ENCODE measurements at places on chromosomes 1 and 21.

- DNase-seq, result no peak
Observed at GRCh38 chr1:4083231-4084047, 183.4 kb upstream of the C1orf174 start.

GRCh38 chr21:40177979-40178378 lies 310.7 kb downstream of the PCP4 start:
- no peak for DNase-seq

- DNase-seq, result no peak
Observed at GRCh38 chr1:8351693-8352470, 34.0 kb downstream of the SLC45A1 start.

DNA sequence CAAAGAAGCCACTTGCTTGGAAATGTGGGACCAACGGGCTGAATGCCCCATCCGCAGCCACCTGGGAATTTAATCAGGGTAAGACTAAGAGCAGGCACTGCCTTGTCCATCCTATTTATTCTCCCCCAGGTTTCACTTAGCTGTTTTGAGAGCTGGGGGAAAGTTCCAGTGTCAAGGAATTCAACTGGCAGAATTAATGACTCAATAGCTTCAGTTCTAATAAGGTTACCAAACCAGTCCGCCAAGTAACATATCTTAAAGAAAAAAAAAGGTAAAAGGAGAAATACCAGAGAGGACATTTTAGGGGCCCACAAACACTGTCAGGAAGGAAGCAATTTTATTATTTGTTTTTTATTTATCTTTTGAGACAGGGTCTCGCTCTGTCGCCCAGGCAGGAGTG lies 157.6 kb upstream of the SOD1 start:
- no peak for DNase-seq

GRCh38 chr1:204685236-204686006 lies at the start of gene LRRN2:
LRRN2 (minus strand) TSS chr1:204685738; CDS start chr1:204619992, 65,746 bp downstream.
- no peak for DNase-seq

GRCh38 chr1:193185211-193185610 lies 1.2 kb downstream of the B3GALT2 start:
- no peak for DNase-seq

DNA sequence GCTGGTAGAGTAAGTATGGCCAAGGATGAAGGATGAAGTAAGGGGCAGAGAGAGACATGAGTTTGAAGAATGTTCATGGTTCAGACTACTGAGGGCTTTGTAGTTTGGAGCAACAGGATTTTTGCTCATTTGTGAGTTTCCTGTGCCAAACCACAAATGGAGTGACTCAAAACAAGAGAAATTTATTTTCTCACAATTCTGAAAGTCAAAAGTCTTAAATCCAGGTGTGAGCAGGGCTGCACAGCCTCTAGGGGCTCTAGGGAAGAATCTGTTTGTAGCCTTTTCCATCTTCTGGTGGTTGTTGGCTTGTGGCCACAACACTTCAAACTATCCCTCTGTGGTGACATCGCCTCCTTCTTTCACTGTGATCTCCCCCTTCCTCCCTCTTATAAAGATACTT lies 58.9 kb downstream of the RHOU start:
- DNase-seq, result no peak

DNA sequence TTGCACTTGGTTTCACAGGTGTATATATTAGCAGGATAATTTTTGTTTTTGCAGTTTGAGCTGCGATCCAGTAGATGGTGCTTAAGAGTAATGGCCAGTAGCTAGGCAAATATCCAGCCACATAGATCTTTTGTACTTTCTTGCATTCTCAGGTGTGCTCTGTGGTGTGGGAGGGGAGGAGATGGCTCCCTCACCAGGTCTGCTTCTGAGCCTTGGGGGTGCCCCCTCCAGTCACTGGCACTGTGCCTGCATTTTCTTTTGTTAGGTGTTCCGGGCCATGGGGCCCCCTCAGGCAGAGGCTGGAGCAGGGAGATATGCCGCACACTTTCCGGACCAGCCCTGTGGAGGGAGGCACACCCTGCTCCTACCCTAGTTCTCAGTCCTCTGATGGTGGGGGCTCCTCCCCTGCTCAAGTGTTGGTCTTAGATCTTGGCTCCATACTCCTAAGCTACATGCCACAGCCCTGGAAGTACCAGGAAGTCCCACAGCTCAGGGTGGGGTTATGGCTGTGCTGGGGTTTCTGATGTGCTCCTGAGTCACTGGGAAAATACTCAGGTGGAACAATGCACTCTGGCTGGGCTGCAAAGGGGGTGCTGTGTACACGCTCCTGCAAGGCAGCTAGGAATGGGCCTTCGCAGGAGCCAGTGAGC lies 197.6 kb upstream of the DMRTA2 start:
- DNase-seq, result no peak

GRCh38 chr1:76049498-76049897 lies 25.0 kb upstream of the ST6GALNAC3 start:
- no peak for DNase-seq

DNA sequence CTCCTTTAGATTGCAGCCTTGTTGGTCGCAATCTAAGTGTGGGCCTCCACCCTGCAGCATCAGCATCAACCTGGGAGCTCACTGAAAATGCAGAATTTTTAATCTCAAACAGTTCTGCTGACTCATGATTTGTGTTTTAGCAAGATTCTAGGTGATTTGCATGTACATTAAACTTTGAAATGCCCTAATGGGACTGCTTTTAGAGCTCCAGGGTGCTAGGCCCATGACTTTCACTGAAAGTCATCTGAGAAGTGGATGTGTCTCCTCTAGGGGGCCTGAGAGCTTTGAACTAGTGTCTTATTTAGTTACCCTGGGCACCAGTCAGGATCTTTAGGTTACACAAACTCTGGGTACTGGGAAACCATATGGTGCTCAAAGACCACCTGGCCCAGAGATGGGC lies 9.0 kb downstream of the TRIM67 start:
- no peak for DNase-seq

DNA sequence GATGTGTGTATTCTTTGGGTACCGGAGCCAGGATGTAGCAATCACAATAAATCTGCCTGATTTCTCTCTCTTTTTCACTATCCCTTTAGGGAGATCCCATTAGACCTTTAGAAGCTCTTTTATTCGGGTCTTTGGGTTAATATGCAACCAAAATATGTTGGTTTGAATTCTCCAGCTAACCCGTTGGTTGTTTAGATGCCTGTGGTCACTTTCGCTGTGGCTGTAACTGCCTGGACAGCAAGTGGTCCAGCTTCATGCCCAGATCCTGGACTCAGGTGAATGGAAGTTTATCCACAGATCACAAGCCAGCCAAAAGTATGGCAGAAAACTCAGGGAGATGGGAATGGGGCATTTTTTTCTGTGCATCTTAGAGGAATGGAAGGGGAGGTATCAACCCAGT lies 12.3 kb downstream of the KAZN start:
- no peak for DNase-seq

DNA sequence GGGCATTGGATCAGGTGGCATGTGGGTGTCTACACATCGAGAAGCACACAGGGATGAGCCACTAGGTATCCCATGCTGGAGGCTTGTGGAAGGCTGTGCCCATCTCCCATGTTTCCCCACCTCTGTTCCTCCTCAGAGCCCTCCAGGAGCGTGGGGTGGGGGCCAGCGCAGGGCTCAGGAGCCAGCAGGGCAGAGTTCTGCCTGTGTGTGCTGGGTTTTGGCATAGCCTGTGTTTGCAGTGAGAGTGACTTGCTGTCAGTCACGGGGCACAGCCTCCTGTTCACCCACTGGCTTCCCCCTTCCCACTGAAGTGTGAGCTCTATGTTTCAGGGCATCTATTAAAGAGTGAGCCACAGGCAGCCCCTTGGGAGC lies 10.4 kb downstream of the IBA57 start:
- DNase-seq, result no peak

- no peak for DNase-seq
Observed at GRCh38 chr1:234398849-234399381, 25.7 kb downstream of the COA6 start.

DNA sequence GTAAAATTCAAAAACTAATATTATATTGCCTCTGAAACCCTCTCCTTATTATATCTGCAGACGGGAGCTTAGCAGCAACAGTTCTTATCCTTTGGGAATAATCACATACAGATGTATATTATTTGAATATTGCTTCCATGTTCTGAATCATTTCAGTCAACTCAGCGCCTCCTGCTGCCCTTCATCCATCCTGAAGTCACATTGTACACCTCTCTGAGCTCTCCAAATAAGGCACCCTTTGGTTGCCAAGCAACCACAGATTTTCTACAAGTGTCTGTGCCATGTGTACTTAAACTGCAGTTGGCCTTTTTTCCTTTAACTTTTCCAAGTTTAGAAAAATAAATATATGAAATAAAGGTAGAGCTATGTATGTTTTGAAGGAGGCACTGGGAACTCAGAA lies 384.3 kb downstream of the LRRIQ3 start:
- DNase-seq, result no peak

GRCh38 chr1:186534401-186534800 lies 73.5 kb upstream of the PDC start:
- no peak for DNase-seq

DNA sequence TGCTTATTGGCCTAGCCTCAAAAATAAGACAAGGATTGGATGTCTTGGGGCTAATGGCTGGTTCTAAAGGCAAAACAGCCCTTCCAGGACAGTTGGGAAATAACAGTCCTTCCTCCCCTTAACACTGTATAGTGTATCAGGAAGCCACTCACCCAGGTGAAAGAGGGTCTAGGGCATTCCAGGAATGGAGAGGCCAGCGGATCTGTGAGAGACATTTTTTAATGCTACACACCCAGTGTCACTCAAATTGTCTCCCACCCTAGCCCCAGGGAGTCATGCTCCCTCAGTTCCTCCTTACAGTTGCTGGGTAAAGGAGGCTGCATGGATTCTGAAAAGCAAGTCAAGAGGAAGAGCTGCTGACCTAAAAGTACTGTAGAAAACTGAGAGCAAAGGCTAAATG lies 24.1 kb upstream of the EXO1 start:
- no peak for DNase-seq

DNA sequence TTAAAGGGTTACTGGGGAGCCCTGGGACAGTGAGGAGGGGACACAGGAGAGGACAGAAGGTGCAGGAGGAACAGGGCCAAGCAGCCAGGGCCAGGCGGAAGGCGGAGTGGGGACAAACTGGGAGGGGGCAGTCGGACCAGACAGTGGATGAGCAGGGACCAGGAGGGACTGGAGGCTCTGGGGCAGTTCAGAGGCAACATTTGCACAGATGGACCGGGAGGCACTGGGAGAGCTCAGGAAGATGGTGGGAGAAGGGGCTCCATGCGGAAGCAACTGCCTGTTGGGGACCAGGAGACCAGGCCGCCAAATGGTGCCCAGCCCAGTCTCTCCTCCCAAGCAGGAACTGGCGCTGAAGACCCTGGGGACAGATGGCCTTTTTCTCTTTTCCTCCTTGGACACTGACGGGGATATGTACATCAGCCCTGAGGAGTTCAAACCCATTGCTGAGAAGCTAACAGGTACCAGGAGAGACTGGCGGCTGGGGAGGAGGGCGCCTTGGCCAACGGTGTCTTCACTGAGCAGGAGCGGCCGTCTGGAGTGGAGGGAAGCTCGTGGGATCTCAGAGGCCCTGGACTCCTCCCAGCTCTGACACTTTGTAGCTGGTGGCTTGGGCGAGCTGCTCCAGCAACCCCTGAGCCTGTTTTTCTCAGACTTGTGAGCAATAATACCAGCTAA lies 847 bp downstream of the SELENON start:
- DNase-seq, result no peak

GRCh38 chr21:25329227-25329825 lies 278.0 kb downstream of the MRPL39 start:
- DNase-seq, result no peak

- DNase-seq, result no peak
Observed at GRCh38 chr1:33655496-33655895, 183.1 kb downstream of the ZSCAN20 start.

DNA sequence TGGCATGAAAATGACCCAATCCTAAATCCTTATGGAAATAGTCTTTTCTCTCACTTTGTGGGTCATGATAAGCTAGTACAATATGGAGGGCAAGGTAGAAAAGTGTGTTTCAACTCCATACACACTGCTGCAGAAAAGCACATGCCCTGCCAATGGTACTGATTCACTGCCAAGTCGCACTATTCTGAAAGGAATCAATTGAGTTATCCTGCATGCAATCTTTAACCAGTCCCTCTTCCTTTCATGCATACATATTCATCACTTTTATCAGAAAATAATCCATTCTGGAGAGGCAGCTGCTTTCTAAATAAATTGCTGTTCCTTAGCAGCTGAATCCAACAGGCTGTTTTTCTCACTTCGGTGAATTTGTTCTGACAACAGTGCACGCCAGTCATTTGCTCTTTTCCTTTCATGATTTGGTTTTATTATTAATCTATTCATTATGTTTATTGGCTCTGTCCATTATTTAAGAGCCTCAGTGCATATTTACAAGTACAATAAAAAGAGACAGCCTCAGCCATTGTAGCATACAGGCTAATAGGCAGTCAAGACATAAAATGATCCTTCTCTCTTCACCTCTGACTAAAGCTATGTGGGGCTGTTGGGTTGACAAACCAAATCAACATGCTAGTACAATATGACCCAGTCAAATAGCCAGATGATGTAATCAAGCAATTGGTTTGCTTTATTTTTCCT lies 108.8 kb downstream of the CHD1L start:
- no peak for DNase-seq

DNA sequence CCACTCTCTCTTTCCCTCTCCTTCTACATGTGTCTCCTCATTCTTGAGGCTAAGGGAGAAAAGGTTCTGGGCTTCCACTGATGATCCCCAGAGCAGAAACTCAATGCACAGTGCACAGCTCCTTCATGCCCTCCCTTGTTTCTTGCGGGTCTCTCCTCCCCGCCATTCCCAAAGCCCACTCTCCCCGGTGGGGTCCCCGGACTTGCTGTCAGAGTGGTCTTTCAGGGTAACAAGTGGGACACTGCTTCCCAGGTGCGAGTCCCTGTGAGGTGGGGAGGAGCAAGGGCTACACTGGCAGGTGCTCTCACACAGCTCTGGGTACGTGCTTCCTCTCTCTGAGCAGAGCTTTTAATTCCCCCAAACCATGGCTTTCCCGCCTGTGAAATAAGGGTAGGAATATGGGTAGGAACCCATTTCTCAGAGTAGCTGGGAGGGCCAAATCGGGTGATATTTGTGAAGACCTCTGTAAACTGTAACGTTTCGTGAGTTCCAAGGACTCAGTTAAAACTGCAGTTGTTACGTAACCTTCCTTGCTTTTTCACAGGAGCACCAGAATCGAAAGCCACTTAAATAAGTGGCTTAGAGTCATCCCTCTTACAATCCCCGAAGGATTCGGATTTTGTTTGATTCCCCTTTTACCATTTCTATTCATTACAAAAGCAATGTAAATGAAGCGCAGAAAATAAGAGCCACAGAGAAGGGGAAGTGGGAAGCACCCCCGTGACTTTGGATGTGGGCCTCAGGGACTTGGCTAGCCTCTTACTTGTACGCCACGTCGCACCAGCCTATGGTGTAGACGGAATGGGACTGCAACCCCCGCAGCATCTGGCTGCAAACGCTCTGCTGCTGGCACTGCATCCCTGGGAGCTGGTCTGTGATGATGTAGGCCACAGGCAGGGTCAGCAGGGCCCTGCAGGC lies 6.2 kb downstream of the PGLYRP3 start:
- no peak for DNase-seq

- DNase-seq, result no peak
Observed at GRCh38 chr1:38746941-38747600, 112.5 kb downstream of the RRAGC start.

GRCh38 chr21:37153196-37153934 lies 80.3 kb downstream of the TTC3 start:
- no peak for DNase-seq

Data from naive thymus-derived CD8-positive, alpha-beta T cell (primary cell).